ENCODE measurements at places on chromosomes 3 and 15.

GRCh38 chr15:91308855-91309254 lies 208.8 kb downstream of the SV2B start:
- DNase-seq: no peak

- DNase-seq: no peak
These were observed 48.7 kb upstream of the GADL1 start for GRCh38 chr3:30943206-30943605.

DNA sequence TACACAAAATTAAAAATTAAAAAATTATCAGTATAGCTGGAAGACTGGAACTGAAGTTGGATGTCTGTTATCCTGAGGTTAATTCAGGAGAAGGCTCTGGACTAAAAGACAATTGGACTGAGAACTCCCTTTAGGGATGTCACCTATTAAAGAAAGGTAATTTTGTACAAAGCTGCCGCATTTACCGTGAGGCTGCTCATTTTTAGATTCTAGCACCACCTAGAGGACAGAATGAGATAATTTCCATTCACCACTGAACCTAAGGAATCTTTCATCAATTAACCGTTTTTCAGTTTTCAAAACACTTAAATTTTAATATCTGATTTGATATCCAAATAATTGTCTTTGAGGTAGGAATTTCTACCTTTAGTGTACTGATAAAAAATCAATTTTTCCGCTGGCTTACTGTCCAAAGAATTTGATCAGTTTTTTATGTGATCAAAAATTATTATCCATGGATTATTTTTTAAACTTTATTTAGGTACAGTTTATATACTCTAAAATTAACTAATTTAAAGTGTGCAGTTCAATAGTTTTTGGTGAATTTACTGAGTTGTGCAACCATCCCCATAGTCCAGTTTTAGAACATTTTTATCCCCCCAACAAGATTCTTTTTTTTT lies 106.7 kb upstream of the TNIK start:
- DNase-seq: no peak

DNA sequence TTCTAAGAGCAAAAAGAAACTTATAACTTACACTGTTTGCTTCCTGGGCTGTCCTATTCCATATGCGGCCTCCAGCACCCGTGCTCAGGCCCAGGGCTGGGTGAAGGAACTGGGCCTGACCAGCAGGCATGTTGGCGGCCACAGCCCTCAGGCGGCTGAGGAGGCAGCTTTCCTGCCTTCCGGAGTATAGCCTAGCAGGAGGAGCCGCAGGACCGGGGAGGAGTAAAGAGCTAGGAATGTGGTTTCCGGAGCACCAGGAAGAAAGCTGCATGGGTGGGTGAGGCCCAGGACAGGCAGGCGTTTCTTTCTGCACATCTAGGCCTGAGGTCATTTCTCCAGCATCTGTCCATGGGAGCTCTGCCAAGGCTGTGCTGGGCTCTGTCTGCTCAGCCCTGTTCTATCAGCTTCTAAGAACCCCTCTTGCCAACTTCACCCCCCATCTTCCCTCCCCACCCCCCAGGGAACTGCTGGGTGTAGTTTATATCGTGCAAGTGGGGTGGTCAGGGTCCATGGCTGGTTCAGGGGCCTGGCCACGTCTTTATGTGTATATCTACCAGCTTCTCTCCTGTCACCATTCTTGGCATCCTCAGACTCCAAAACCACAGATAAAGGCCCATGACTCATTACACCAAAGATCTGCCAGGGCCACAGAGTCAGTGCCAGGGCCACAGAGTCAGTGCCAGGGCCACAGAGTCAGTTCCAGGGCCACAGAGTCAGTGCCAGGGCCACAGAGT lies 7.8 kb upstream of the KIF7 start:
- DNase-seq: no peak

DNA sequence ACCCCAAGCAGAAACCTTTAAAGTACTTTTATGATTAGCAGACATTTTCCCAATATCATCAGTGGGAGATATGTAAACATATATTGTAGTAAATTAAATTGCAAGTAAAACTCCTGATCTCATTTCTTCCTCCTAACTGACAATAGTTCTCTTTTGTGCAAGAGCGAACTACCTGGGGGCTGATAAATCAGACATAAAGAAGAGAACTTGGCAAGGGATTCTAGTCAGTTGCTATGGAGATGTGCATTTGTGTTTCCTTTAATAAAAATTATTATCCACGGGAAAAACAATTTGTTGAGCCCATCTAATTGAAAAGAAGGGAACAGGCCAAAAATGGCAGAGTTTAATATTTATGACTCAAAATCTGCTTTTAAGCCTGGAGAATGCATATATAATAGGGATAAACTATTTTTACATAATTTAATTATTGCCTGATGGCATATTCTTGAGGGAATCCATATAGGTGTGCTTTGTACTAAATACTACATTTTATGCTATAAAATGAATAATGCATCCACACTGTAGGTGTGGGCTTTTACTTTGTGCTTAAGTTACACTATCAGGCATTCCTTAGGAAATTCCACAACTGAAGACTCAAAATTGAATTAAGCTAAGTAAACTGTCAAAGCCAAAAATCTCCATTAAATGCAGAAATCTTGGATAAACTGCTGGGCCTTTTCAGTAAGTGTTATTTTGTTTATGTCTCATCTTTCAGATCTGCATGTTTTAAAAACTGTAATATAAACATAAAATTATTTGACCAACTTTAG lies 258.1 kb downstream of the ERC2 start:
- DNase-seq: no peak

- DNase-seq: no peak
These were observed 914.5 kb upstream of the EPHA6 start for GRCh38 chr3:95899911-95900310.

DNA sequence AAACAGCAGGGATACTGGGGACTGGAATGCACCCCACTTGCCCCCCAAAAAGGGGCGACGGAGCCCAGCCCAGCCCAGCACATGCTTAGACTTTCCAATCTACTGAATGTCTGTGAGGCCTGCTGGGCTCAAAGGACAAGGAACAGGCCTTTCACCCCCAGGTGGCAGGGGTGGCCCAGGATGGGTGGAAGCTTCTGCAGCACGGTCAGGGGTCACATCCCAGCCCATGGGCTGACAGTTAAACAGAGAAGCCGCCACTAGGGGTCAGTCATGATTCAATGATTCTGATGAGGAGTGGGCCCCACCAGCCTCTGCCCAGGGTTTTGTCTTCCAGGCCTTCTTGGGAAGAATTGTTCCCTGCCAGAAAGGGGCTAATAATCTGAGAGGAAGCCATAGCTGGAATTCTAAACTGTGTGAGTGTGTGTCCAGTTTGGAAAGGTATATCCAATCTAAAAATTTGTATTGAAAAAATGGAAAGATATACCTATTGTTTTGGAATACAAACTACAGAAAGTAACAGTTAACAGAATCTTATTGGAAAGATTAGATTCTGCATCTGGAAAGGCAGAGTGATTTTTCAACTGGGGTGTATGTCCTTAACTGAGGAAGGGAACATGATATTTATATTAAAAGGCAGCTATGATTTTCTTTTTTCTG lies 2.2 kb downstream of the CHRNB4 start:
- DNase-seq: no peak

- DNase-seq: no peak
These were observed 221.4 kb upstream of the NANOGP8 start for GRCh38 chr15:35306361-35306981.

GRCh38 chr15:65424683-65425082 lies 1.9 kb upstream of the IGDCC4 start:
- DNase-seq: no peak

DNA sequence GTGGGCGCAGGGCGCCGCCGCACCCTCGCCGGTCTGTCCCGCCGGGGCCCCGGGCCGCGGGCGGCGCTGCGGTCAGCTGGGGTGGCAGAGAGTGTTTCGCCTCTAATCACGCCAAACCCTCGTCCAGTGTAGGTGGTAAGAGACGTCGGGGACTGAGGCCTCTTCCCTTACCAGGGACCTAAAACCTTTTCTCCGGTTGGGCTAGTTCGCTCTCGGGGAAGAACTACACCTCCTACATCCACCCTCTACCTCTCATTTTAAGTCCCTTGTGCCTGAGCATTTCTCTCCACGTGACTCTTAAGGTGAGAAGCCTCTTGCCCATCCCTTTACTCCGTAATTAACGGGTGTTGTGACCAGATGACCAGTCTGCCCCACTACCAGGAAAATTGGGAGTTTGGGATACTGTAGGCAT lies 520 bp downstream of the TMEM42 start:
- peak; percentile 9 for DNase-seq

GRCh38 chr3:173862701-173863100 lies 465.2 kb downstream of the NLGN1 start:
- DNase-seq: no peak

GRCh38 chr3:152056987-152057386 lies 183.5 kb downstream of the SUCNR1 start:
- DNase-seq: no peak

DNA sequence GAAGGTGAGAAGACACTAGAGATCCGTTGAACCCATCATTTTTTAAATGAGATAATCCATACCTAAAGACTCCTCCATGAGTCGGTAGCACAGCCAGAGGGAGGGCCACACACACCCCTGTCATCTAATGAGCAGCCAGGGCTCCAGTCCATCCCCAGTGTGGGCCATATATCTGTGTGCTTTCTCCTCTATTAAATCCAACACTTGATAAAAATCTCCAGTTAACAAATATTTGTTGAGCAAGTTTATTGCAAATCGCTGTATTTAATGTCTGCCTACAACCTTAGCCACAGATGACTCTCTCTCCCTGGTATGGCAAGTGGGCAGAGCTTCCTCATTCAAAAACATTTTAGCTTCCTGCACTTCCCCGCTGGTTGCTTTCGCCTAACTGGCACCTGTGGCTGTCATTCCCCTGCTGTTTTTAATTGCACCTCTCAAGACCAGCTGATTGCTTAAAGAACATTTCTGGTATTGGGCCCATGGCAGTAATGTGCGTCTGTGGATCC lies 82.8 kb downstream of the SMAD3 start:
- DNase-seq: no peak

DNA sequence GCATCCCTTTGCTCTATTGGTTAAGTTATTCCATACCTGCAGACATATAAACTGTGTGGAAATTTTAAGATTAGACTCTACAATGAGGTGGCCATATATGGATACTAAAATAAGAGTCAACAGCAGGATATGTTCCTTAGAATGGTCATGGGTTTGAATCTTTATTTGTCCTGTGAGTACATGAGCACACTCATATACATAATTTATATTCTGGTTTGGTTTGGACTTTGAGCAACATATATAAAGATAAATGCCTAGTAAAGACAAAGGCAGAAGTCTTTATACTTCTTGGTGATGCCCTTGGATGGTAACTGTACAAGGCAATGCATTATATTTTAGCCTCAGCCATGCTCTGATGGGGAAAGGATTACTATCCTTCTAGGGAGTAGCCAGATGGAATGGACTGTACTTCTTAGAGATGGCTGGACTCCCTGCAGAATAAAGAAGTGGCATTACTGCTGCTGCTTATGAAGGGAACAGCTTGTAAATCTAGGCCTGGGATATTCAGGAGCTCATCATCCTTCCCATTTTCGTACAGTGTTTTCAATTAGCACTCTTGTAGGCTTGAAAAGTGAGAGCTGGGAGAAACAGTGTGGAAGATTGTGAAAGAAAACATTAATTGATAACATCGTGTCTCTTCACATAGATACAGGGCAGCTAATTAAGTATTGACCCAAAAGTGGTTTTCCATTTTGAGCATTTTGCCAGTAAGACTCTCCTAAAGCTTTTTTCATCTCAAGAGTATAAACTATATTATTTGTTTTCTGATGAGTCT lies 60.4 kb downstream of the HMG20A start:
- no peak for DNase-seq

- DNase-seq: no peak
These were observed 36.7 kb upstream of the ZBTB38 start for GRCh38 chr3:141331377-141332318.

- DNase-seq: peak; percentile 21
These were observed 17.4 kb upstream of the SHF start for GRCh38 chr15:45205192-45205591.

DNA sequence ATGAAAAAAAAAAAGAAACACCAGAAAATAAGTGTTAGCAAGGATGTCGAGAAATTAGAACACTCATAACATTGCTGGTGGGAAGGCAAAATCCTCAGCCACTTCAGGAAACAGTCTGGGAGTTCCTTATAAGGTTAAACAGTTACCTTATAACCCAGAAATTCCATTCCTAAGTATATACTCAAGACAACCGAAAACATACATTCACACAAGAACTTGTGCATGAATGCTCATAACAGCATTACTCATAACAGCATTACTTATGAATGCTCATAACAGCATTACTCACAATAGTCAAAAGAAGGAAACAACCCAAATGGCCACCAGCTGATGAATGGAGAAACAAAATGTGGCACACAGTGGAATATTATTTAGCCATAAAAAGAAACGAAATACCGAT lies 34.8 kb upstream of the DCP1A start:
- no peak for DNase-seq

Measured in stimulated activated CD8-positive, alpha-beta memory T cell treated with anti-CD3 and anti-CD28 coated beads, Interleukin-4, amount 100 ng/mL, for 4 hours (primary cell).